Progenitor cell of endocrine pancreas (in vitro differentiated cells): ENCODE measurements at places on chromosomes 1 and 21. TPM values are rescaled to one million over a fixed set of nuclear protein-coding genes. Genes with fewer than 3 reads are reported as not detected.

GRCh38 chr1:145964328-145965118 lies at the start of the genes ANKRD34A and POLR3GL:
Gene ANKRD34A (minus strand): TSS chr1:145964575. CDS start chr1:145961759, 2,816 bp downstream.
Gene POLR3GL (plus strand): TSS chr1:145964690. CDS start chr1:145974866, 10,176 bp downstream.
- peaks cover 20% of the 10 kb centered on the region for H3K4me1 ChIP-seq
- peak within 1 kb of the TSS; percentile 88 for H3K4me3 ChIP-seq
- peaks cover 5% of the 10 kb centered on the region for H3K36me3 ChIP-seq
- H3K27ac ChIP-seq = peak within 1 kb of the TSS; percentile 90
- peaks cover 41% of the 10 kb centered on the region for H3K27me3 ChIP-seq

- H3K27ac ChIP-seq = no peak overlapping the region
- no peaks in the 10 kb centered on the region for H3K36me3 ChIP-seq
- no peak overlapping the region for H3K4me3 ChIP-seq
- H3K4me1 ChIP-seq = no peaks in the 10 kb centered on the region
- DNase-seq = no peak
- H3K27me3 ChIP-seq = peaks cover 14% of the 10 kb centered on the region
Observed at GRCh38 chr1:13590486-13590885, 6.9 kb downstream of the PDPN start.

DNA sequence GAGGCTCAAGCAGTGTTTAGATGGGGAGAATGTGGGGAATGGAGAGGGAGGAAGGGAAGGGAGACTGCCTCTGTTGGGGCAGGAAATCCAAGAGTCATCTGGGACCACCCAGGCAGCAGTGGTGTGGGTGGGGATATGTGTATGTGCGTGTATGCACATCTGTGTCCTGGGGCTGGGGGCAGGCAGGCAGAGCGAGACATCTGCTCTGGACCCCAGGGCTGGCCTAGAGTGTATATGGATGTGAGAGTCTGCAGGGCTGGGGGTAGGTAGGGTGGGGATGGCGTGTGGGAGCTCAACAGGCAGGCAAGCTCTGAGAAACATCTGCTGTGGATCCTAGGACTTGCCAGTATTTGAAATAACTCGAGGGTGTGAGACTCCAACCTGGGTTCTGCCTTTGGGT lies 3.5 kb downstream of the PTCH2 start:
- no peak overlapping the region for H3K27ac ChIP-seq
- no peak overlapping the region for H3K4me3 ChIP-seq
- peaks cover 8% of the 10 kb centered on the region for H3K27me3 ChIP-seq
- H3K36me3 ChIP-seq = peaks cover 2% of the 10 kb centered on the region

DNA sequence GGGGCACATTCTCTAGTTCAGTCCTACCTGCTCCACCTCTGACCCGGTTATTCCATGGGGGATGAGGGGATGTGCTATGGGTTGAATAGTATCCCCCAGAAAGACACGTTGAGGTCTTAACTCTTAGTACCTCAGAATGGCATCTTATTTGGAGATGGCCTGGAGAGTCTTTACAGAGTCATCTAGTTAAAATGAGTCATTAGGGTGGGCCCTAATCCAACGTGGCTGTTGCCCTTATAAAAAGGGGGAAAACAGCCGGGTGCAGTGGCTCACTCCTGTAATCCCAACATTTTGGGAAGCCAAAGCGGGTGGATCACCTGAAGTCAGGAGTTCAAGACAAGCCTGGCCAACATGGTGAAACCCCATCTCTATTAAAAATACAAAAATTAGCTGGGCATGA lies 5.7 kb downstream of the TMPRSS3 start:
- peak overlapping the region; percentile 99 for H3K27ac ChIP-seq
- H3K27me3 ChIP-seq = no peaks in the 10 kb centered on the region
- no peak for DNase-seq
- no peak overlapping the region for H3K4me3 ChIP-seq
- peaks cover 67% of the 10 kb centered on the region for H3K4me1 ChIP-seq

DNA sequence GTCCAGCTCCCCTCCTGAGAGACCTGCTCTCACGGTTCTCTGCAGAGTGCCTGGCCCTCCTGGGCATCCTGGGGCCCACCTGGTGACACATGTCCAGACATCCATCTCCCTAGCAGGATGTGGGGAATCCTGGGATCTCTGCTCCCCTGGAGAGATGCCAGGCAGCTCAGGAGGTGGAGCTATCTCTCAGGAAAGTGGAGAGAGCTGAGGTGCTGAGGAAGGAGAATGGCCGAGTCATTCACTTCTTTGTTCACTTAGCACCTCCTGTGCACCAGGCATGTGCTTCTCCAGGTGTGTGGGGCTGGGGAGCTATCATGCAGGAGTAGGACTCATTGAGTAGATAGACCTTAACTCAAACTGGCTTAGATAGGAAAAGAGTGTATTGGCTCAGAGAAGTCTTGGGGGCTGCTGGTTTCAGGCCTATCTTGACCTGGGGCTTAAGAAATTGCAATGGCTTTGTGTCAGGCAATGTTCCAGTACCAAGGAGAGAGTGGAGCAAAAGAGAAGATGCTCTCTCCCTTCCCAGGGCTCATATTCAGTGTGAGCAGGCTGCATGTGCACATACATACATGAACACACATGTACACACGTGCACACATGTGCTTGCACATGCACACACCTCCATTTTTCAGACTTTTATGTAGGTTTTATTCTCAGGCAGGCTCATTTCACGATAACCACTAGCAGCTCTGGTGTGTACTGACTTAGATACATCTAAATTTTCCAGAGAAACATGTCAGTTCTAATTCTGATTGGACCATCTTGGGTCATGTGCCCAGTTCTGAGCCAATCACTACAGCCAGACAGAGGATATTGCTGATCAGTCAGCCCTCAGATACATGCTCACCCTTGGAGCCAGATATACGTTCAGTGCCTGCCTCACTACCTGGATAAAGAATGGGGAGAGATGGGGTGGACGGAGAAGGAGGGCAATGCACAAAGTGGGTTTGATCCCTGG lies 437.6 kb downstream of the PTPRU start:
- DNase-seq = peak; percentile 6
- peaks cover 6% of the 10 kb centered on the region for H3K4me1 ChIP-seq
- peak overlapping the region; percentile 24 for H3K27ac ChIP-seq
- H3K27me3 ChIP-seq = no peaks in the 10 kb centered on the region
- no peaks in the 10 kb centered on the region for H3K36me3 ChIP-seq

GRCh38 chr21:35367553-35367952 lies 318.5 kb upstream of the RUNX1 start:
- H3K4me1 ChIP-seq = peaks cover 8% of the 10 kb centered on the region
- H3K4me3 ChIP-seq = no peak overlapping the region
- DNase-seq = no peak

DNA sequence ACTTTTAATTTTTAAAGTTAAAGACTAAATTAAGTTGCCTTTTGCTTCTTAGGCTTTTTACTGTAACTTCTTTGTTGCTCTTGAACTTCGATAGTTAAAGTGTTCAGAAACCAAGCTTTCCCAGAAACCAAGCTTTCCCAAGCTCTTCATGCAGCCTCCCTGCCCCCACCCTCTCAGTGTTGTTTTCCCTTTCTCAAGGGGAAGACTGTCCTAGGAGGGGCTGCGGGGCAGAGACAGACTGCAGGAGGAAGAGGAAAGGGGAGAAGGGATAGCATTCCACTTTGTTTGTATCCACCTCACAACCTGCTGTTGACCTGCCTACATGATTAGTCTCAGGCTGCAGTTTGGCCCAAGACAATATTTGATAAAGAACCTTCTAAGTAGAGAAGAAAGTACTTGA lies 39.0 kb upstream of the DIPK1A start:
- peaks cover 10% of the 10 kb centered on the region for H3K4me1 ChIP-seq
- H3K27me3 ChIP-seq = peaks cover 6% of the 10 kb centered on the region
- H3K27ac ChIP-seq = no peak overlapping the region

DNA sequence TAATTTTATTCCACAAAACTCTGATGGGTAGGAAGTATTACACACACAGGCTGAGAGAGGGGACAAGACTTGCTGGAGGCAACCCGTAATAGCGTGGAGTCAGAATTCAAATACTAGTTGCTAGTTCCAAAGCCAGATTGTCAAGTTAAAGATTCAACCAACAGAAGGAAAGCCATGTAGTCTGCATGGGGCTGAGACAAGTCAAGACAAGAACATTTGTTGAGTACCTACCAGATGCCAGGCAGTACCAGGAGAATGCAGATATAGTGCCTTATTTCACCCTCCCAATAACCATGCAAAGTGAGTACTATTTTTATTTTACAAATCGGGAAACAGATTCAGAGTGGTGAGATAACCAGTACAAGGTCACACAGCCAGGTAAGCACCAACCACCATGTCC lies 110.4 kb upstream of the SPATA6 start:
- DNase-seq = no peak
- peaks cover 14% of the 10 kb centered on the region for H3K27me3 ChIP-seq
- H3K27ac ChIP-seq = no peak overlapping the region
- peaks cover 4% of the 10 kb centered on the region for H3K4me1 ChIP-seq

GRCh38 chr1:47175227-47175934 lies 14.5 kb downstream of the PDZK1IP1 start:
- H3K27ac ChIP-seq = no peak overlapping the region
- DNase-seq = peak; percentile 43
- H3K4me3 ChIP-seq = no peak overlapping the region
- H3K27me3 ChIP-seq = peaks cover 14% of the 10 kb centered on the region
- H3K4me1 ChIP-seq = peaks cover 9% of the 10 kb centered on the region

DNA sequence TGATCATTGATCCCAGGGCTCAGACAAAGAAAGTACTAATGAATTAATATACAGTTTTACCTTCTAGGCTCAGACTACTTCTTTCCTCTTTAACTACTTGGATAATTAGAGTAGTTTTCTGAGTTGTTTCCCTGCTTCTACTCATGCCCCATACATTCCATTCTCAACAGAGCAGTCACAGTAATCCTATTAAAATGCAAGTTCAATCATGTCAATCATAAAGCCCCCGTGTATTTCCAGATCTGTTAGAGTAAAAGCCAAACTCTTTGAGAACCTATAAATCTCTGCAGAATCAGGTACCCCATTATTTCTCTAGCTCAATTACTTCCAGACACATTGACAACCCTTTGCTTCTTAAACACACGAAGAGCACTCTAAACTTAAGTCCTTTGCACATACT lies 242.1 kb upstream of the PRMT6 start:
- no peak overlapping the region for H3K27ac ChIP-seq
- H3K4me3 ChIP-seq = no peak overlapping the region
- H3K4me1 ChIP-seq = no peaks in the 10 kb centered on the region

DNA sequence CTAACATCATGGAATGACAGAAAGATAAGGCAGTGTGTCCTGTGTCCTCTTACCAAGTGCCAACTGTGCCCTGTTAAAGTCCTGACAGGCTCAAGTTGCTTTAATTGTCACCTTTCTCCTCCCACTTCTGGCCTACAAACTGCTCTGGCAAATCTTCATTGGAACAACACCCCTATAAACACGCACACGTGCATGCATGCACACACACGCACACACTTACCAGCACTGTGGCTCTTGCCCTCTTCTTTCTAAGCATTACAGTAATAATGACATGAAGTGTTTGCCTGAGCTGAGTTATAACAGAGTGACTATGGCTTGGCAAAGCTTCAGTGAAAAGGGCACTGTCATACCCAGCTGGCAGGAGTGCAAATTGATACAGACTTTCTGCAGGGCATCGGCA lies 82.3 kb upstream of the SYT6 start:
- no peak for DNase-seq
- peaks cover 1% of the 10 kb centered on the region for H3K36me3 ChIP-seq
- H3K27ac ChIP-seq = no peak overlapping the region
- no peaks in the 10 kb centered on the region for H3K4me1 ChIP-seq

GRCh38 chr1:117842408-117843170 lies 86.8 kb downstream of the GDAP2 start:
- peaks cover 9% of the 10 kb centered on the region for H3K27me3 ChIP-seq
- H3K36me3 ChIP-seq = peaks cover 16% of the 10 kb centered on the region
- H3K27ac ChIP-seq = no peak overlapping the region
- no peak for DNase-seq
- H3K4me3 ChIP-seq = no peak overlapping the region

DNA sequence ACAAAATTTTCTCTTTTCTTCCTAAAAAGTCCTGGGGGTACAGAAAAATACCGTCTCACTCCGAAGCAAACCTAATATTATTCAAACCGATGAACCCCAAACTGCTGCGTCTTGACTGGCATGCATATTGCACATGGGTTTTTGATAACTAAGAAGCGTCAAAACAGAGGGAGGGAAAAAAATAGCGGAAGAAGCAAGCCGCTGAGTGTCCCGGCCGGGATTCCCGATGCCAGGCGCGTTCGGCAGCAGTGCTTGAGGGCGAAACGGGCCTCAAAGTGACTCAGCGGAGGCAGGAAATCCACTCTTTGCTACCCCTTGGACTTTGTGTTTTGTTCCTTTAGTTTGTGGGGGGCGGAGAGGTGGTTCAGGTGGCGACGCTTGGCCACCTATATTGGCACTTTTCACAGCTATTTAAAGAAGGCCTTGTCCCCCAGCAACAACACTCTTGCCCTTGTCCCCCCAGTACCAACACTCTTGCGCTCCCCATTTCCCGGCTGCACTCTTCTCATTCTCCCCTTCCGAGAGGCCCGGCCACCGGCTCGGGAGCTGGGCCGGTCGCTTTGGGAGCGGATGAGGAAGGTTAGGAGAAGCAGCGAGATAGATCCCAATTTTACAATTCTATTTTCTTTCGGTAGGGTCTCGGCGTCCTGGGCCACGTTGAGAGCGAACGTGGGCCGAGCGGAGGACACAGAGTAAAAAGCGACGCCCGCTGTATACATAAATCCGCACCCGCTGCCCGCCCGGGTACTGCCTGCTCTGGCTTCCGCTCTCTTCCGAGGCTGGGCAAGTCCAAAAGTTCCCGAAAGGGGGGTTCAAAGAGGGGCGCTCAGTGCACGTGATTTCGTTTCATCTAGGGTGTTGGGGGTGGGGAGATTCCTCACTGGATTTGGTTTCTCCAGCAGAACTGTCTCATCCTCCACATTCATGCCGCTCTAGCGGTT lies 2.5 kb downstream of the LMX1A start:
- peak overlapping the region; percentile 12 for H3K27ac ChIP-seq
- peak overlapping the region; percentile 2 for H3K4me3 ChIP-seq
- peaks cover 22% of the 10 kb centered on the region for H3K4me1 ChIP-seq

- no peak for DNase-seq
- no peaks in the 10 kb centered on the region for H3K27me3 ChIP-seq
- peaks cover 6% of the 10 kb centered on the region for H3K36me3 ChIP-seq
- H3K27ac ChIP-seq = no peak overlapping the region
- H3K4me3 ChIP-seq = no peak overlapping the region
- H3K4me1 ChIP-seq = peaks cover 20% of the 10 kb centered on the region
Observed at GRCh38 chr1:89917353-89917752, 77.6 kb upstream of the ZNF326 start.

DNA sequence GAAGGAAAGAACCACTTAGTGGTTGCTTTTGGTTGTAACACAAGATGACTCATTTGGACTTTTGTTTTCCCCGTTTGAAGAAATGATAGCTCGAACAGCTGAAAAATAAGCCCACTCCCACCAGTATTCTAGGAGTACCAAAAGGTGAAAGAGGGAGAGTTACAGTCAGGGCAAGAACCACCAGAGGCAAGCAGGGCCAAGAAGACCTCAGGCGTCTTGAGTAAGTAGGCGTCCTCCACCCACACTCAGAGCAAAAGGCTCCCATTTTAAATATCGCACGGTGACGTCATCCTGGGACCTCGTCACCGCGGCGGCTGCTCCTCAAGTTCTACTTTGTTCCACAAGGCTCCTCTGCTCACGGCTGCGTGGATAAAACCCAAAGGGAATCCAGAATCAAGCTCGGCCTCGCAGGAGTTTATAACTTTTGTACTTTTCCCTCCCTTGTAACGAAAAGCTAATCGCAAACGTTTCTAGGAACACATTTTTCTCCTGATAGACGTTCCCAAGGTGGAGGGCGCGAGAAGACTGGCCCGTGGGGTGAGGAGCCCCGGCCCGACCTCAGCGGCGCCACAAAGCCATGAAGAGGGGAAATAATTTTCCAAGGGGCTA lies 1.2 kb downstream of the BTG3 start:
- H3K36me3 ChIP-seq = peaks cover 10% of the 10 kb centered on the region
- H3K27ac ChIP-seq = peak overlapping the region; percentile 97
- H3K27me3 ChIP-seq = no peaks in the 10 kb centered on the region

CBR3 gene
- total RNA-seq = not detected in 2 replicates

C1orf52 gene
- 41.0 and 42.2 TPM in 2 replicates for total RNA-seq
